ENCODE measurements at places on chromosomes 5 and 9. TPM values are rescaled to one million over a fixed set of nuclear protein-coding genes. Genes with fewer than 3 reads are reported as not detected.

Gene CCDC187
- polyA plus RNA-seq, result not detected

Gene RLN2
- polyA plus RNA-seq, result 5.7 TPM

Gene AGXT2
- polyA plus RNA-seq, result not detected

Gene AHRR
- 0.82 TPM for polyA plus RNA-seq

Gene SLC6A19
- polyA plus RNA-seq, result not detected

Gene TAF11L10
- polyA plus RNA-seq, result not detected

Gene RNF208
- polyA plus RNA-seq, result not detected

Gene SCGB3A2
- not detected for polyA plus RNA-seq

Gene ABHD17B
- 23.6 TPM for polyA plus RNA-seq

Gene ARHGEF37
- 0.20 TPM for polyA plus RNA-seq

Gene FOXD4L5
- polyA plus RNA-seq, result not detected

Gene TMEFF1
- not detected for polyA plus RNA-seq

Gene IRX1
- polyA plus RNA-seq, result not detected

Gene ACO1
- polyA plus RNA-seq, result 6.4 TPM

Gene DIRAS2
- not detected for polyA plus RNA-seq

Gene TAF11L4
- polyA plus RNA-seq, result not detected

Gene PCDHB13
- polyA plus RNA-seq, result 0.05 TPM

Gene KCNMB1
- polyA plus RNA-seq, result 0.03 TPM

Gene SPINK6
- not detected for polyA plus RNA-seq

Gene ZNF618
- polyA plus RNA-seq, result not detected
